ENCODE measurements at places on chromosomes 1 and 21.

DNA sequence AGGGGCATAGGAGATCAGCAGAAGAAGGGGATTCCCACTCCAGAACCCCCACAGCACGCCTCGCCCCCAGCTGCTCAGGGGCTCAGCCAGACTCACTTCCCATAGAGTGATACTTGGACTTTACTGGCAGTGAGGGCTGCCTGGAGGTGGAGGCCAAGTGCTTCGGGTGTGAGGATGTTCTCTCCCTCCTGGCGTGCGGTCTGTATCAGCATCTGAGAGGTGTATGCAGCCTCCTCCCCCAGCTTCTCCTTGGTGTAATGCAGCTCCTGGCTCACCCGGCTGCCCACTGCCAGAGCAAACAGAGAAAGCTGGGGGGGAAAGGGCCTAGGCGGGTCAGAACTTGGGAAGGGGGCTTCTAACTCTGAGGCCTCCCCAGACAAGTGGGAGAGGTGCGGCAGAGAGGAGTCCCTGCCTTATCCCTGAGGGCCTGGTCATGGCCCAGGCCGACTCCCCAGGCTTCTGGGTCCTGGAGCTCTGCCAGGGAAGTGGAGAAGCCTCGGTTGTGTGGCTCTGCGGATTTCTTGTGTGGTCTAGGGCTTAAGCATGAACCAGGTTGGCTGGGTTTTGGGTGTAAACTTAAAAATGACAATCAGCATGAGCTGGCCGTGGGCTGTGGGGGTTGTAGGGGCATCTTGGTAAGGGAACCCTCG lies 10.9 kb downstream of the PTCH2 start:
- DNase-seq, result no peak

DNA sequence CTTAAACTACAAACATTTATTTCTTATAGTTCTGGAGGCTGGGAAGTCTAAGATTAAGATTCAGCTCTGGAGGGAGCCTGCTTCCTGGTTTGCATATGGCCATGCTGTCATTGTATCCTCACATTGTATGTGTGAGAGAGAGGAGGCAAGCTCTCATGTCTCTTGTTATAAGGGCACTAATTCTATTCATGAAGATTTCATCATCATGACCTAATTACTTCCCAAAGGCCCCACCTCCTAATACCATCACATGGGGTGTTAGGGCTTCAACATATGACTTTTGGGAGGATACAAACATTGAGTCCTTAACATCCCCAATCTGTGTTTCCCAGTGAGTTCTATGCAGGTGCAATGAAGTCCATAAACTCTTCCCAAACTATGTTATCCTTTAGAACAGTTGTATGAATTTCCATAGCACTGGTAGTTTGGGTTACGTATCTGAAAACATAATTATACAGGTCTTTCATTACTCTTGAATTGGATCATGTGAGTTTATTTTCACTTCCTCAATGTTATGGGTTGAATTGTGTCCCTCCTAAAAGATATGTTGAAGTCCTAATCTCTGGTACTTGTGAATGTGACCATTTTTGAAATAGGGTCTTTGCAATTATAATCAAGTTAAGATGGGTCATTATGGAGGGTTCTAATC lies 124.2 kb downstream of the RUNX1 start:
- no peak for DNase-seq

DNA sequence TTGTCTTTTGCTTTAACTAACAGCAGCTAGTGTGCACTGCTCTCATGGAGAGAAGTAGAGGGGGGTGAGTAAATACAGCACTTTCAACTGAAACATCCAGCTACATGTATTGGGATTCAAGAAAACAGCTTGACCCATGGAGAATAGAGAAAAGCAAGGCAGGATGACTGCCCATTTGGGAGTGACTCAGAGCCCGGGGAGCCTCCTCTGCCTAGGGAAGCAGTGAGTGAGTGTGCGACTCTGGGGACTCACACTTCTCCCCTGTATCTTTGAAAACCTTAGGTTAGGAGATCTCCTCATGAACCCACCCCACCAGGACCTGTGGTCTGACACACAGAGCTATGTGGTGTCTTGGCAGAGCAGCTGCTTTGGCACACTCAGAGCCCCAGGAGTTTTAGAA lies 82.0 kb upstream of the PTGFR start:
- no peak for DNase-seq

- DNase-seq, result no peak
These were observed 307.7 kb downstream of the USP25 start for GRCh38 chr21:16037421-16037955.

DNA sequence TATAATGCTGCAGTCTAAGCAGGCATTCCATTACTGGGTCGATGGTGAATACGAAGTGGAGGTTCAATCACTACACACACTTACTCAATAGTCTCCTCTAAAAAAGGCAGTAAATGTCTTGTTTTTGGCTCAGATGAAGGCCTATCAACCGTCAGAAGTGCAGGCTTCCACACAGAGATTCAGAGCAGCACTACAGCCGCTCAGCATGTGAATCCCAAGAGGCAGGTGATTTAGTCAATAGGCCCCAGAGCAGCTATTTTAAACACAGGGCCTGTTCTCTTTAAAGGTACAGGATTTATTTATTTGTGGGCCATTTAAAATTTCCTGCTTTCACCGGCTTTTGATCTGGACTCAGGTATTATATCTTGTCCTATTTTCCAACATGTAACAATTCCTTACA lies 293.7 kb downstream of the RGS7 start:
- DNase-seq, result no peak

GRCh38 chr1:19179597-19180264 lies 30.3 kb downstream of the UBR4 start:
- DNase-seq, result no peak

DNA sequence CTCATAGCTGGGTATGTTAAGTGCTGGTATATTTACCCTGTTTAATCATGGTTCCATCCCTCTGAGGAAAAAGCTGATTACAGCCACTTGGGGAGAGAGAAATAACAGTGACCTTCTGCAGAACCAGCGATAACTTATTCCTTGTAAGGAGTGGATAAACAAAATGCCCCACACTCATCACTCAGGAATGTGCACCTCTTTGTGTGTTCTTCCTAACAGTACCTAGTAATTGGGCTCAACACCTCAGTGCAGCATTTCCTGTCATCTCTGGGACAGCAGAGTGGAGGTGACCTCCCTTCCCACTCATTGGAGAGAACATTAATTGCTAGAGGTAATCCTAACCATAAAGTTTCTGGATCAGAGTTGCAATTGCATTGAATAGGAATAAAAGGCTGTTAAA lies 112.5 kb upstream of the F3 start:
- DNase-seq, result peak; percentile 66

DNA sequence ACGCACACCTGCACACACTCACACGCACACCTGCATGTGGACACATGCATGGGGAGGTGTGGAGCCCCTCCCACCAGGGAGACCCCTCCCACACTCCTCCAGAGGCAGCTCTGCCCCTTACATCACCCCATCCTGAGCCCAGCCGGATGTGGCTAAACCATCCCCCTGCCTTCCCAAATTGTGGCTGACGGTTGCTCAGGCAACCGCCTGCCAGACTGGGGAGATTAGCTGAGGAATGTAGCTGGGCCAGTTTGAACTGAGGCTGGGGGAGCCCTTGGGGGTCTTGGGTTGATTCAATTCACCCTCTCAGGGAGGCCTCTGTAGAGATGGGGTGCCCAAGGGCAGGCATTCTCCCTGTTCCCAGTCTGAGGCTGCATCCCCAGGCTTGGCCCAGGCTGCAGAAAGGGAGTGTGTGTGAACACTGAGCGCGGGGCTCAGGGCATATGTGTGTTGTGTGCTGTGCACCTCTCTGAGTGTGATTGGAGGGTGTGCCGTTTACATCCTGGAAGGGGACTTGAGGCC lies 12.9 kb downstream of the PTPRU start:
- no peak for DNase-seq

DNA sequence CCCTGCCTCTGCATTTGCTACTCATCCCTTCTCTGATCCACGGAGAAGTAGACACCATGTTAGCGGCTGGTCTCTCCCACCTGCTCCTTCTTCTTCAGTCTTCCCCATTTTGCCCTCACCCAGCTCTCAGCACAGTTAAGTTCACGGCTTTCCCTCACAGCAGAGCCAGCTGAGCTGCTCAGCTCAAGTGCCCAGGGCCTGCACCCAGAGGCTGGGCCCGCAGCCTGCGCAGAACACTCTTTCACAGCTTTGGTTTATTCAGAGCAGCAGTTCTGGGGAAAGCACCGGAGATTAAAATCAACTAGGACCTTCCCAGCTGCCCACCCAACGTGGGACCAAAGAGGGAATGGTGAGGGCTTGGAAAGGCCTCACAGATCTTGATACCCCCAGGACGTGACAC lies 38.3 kb upstream of the RGS16 start:
- no peak for DNase-seq

DNA sequence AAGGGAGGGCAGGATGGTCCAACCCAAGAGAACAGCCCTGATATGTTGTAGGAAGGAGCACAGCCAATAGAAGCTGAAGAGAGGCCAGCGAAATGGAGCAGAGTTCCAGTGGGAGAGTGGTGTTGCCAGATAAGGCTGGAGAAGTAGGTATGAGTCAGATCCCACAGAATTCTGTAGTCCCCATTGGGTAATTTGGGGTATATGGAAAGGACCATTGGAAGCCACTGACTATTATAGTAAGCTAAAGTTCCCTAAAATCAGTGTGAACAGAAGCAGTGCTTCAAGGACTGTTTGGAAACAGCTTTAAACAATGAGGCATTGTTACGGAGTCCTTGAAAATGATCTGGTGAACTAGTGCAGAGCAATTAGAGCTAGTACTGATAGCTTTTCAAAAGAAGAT lies 63.0 kb downstream of the DISP1 start:
- no peak for DNase-seq

DNA sequence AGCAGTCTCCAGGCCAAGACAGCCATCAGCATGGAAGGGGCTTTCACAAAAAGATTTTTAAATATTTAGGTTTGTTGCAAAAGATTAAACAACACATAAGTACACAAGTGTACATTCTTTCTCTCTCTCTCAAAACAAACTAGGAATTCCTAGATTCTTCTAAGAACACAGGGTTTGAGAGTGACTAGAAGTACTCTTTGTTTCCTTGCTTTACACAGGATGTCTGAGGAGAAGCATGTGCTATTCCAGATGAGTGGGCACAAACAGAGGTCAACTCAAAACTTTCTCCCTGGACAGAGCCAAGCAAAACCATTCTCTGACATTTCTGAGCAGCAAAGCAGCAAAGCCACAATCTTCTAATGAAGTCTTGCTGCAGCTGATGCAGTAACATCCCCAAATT lies 210.6 kb upstream of the HOOK1 start:
- no peak for DNase-seq

DNA sequence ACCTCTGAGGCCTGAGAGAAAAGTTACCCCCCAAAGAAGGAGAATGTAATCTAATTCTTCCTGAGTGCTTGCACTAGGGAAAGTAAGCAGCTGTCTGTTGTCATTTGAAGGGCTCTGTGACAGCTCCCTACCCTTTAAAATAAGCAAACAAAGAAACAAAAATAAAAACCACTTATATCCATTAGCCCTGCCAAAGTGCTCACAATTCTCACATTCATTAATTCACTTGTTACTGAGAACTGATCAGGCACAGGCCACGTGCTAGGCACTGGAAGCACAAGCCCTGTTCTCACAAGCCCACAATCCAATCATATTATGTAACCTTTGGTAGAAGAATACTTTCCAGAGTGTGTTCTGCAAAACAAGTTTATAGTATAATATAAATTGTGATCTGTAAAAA lies 199.4 kb downstream of the ZC3H11B start:
- DNase-seq, result no peak

DNA sequence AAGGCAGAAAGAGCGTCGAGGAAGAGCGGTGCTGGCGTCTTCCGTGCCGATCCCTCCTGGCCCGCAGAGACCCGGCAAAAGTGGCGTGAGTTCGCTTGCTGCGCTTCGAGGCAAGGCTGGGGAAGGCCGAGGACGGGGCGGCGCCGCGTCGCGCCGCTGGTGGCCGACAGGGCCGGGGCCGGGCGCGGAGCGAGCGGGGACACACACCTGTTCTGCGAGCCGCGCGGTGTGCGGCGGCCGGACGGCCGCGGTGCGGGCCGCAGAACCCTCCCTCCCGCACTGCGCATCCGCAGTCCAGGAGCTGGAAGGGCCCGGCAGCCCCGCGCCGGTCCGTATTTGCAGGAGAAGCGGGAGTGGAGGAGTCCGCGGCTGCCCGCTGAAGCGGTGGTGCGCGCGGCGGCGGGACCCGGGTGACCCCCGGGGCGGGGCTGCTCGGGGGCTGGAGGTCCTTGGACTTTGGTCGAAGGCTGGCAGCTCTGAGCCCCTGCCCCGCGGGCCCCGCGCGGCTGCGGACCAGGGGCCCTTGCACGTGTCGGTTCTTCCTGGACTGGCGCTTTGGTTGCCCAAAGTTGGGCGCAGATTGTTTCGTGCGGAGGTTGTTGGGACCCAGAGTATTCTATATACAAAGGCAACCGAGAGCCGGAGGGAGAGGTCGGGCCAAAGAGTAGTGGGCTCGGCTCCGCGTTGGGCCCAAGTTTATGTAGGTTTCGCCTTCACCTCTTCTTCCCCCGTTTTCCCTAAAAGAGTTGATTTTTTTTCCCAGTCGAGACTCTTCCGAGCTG lies 2.6 kb downstream of the RNF220 start:
- no peak for DNase-seq

DNA sequence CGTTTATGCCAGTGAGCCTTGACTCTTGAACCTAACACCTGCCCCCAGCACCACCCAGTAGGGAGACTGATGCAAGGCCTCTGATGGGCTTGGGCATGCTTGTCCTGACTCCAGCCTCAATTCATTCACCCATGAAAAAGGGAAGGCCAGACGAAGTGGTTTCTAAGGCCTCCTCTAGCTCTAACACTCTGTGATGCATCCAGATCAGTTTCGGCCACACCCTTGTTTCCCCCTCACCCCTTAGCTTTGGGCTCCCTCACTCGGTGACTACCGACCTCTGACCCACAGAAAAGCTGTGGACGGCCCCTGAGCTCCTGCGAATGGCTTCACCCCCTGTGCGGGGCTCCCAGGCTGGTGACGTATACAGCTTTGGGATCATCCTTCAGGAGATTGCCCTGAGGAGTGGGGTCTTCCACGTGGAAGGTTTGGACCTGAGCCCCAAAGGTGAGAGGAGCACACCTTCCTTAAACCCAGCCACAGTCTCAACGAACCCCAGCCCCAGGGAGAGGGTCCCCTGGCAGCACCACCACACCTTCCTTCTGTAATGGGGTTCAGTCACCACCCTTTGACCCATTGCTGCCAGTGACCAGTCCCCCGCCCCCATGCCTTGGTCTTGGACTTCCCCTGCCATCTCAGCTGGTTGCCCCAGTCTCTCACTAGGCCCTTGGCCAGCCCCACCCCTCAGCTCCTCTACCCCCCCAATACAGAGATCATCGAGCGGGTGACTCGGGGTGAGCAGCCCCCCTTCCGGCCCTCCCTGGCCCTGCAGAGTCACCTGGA lies 9.0 kb downstream of the NPR1 start:
- DNase-seq, result no peak

- no peak for DNase-seq
These were observed 3.6 kb upstream of the HENMT1 start for GRCh38 chr1:108664481-108664880.

Measured in RCC 7860 (cell line).